ENCODE measurements at places on chromosomes 6 and 20. TPM values are rescaled to one million over a fixed set of nuclear protein-coding genes. Genes with fewer than 3 reads are reported as not detected.

Gene ELOVL2
- 0.59 TPM for total RNA-seq

Gene GRM1
- total RNA-seq: 0.12 TPM

Gene TOX2
- 24.7 TPM for total RNA-seq

Gene BTN3A1
- 22.3 TPM for total RNA-seq

Gene ARMC12
- not detected for total RNA-seq

Gene XKR7
- total RNA-seq: not detected

Gene SLC12A5
- 0.96 TPM for total RNA-seq

Gene LZTS3
- 3.4 TPM for total RNA-seq

Gene DEFB124
- total RNA-seq: not detected

Gene BFSP1
- total RNA-seq: 3.0 TPM

GRCh38 chr6:117381749-117382148, 44.0 kb downstream of the ROS1 start:
- no peak for DNase-seq

- no peak for DNase-seq
Measured at GRCh38 chr20:32029561-32029960, 19.3 kb downstream of the CCM2L start.

- DNase-seq: peak; percentile 74
Measured at GRCh38 chr20:35111141-35111888, 18.7 kb upstream of the TRPC4AP start.

DNA sequence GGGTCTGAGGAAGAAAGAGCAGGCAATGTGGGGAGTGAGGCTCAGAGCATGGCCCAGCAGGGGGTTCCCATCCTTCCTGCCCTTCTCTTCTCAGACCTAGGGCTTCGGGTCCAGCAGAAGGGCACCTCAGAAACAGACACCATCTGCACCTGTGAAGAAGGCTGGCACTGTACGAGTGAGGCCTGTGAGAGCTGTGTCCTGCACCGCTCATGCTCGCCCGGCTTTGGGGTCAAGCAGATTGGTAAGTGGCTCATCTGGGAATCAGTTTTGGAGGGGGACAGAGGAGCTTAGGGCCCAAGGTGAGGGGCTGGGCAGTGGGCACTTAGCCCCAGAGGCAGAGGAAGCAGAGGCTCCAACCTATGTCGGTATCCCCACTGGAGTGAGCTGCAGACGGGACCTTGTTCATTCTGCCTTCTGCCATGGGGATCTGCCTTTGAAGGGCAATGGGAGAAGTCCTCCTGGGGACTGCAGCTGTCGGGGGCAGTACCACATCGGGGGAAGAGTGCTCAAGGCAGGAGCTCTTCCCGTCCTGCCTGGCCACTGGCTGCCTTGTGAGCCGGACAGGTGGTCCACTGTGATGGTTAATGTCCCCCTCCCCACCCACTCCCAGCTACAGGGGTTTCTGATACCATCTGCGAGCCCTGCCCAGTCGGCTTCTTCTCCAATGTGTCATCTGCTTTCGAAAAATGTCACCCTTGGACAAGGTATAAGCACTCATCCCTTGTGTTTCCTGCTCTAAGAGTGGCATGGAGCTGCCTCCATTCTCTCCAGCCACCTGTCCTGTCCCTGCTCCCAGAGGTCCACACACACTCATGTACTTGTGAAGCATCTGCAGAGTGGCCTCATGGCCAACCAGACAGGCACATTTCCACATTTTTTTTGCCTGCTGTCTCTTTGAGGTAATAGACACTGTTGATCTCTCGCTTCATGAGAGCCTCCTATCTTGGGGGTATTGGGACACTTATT, 4.7 kb downstream of the CD40 start:
- DNase-seq: no peak

DNA sequence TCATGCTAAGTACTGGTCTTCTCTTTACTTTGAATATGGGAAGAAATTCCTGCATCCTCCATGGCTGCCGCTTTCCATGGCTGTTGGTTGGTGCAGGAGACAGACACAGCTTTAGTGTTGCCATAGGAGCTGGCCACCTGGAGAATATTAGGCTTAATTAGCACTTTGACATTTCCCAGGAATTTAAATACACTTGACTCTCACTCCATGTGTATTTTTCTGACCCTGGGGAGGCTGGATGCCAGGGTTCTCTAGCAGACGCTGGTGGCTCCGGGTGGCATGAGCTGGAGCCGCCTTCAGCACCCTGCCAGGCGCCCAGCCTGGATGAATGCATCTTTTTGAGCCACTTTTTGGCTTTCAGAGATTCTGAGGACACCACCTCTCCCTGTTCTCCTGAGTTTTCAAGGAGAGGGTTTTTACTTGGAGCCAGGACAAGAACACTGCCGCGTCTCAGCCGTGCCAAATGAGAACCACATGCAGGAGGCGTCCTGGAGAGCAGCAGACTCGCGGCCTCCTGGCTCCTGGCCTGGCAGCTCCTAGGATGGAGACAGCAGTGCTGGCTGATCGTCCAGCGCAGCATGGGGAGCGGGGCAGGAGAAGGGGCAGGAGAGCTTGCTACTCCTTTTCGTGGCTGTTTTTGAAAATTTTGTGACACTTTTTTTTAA, 258.8 kb downstream of the SMOC2 start:
- DNase-seq: no peak

DNA sequence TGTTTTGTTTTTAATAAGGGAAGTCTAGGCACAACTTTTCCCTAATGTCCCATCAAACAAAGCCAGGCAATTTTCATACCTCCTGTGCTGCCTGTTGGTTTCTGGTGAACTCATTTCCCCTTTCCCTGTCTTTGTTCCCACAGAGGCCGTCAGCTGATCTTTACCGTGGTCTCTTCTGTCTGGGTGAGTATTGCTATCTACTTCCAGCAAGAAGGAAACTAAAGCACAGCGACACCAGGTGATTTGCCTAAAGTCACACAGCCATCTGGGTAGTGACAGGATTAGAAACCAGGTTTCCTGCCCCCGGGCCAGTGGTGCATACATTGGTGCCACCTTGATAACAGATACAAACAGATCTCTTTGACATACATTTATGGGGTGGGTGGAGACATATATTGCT, 59.6 kb downstream of the RAB44 start:
- DNase-seq: no peak

DNA sequence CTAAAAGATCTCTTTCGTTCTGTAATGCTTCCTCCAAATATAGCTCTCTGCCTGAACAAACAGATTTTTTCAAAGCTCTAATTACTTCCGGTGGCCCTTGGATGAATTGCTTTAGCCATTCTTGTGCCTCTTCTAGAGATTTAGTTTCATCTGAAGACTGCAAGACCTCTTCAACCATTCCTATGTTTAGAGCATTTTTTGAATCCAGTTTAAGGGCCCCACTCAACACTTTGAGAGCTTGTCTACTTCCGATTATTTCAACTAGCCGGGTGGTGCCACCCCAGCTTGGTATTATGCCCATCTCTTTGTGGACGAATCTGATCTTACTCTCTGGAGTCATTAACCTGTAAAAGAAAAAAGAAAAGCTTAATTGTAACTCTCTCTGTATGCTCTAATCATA, 23.3 kb downstream of the RNF146 start:
- DNase-seq: no peak

DNA sequence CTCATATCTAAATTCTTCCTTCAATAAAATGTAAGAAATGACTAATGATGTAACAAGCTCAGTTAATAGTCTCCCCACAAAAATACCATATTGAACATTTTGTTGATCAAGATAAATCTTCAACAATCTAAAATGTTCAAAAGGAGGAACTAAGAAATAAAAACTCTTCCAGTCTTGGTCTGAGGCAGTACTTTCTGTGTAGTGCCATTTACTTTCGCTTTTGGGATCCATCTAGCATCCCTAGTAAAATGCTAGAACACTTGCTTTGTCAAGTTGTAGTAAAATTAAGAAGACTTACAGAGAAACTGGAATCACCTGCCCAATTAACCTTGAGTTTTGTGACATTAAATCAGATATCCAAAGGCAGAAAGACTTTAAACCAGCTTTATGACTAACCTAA, 246.4 kb downstream of the KHDRBS2 start:
- no peak for DNase-seq

GRCh38 chr6:75800133-75800532, 51.1 kb downstream of the MYO6 start:
- no peak for DNase-seq

DNA sequence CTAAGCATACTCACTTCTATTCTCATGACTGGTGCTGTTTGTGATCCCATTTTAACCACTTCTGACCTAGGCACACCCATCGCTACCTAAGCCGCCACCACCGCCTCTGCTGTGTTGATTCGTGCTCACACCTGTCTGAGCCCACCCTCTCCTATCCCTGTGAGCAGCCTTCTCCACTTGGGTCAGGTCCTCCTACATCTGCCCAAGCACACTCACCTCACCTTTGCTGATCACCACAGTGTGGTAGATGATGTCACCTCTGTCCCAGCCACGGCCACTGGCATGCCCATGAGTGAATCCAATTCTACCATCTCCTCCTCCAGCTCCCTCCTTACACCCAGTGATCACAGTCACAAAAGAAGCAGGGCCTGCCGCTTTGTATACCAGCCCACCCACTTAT, 20.8 kb downstream of the MUC22 start:
- DNase-seq: no peak

- no peak for DNase-seq
Measured at GRCh38 chr20:2304180-2304579, 8.4 kb downstream of the TGM3 start.

DNA sequence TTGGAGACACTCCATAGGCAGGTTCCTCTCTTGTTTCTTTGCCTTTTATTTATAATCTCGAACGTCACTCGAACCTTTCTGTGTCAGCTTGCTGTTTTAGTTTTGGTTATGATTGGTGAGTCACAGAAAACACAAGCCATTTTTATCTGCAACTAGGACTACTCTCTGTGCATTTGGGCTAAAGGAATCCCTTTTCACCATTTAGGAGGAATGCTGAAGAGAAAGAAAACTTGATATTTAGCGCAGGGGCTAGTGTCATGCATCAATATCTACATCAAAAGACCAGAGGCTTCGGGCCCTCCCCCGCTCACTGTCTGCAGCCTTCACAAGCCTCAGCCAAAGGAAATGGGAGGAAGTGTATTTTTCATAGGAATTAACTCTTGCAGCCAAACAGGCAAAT, 507.8 kb upstream of the CITED2 start:
- peak; percentile 29 for DNase-seq

DNA sequence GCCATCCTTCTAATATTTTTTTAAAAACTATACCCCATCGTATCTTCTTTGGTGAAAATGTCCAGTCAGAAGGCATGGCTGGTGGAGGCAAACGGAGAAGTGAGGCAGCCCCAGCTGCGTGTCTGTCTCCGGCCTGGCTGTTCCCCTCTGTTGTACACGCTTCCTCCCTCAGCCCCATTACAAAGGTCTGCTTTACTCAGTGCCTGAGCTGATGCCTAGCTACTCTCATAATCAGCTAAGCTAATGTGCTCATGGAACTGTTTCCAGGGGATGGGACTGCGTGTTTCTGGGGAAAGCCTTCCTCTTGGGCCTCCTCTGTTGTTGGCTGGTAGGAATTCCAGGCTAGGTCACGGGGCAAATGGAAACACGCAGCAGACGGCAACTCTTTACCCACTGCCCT, 67.3 kb downstream of the PPP1R3G start:
- no peak for DNase-seq

GRCh38 chr6:157877149-157877548, 54.1 kb downstream of the SNX9 start:
- DNase-seq: no peak

- no peak for DNase-seq
Measured at GRCh38 chr20:60297649-60298048, 339.4 kb downstream of the CDH26 start.

DNA sequence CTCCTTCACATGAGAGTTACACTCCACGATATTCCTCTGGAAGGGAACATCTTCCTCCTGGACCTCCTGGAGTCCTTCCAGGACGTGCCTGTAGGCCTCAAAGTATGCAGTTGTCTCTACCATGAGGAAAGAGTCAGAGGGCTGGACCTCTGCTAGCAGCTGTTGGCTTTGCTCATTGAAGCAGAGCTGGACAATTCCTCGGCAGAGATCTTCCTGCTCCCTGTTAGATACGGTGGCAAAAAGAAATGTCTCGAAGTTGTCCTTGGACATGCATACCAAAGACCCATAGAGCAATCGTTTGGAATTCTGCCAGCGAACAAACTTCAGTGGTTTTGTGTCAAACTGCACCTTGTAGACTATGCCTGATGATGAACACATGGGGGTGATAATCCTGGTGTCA, 7.7 kb downstream of the ZNFX1 start:
- DNase-seq: peak; percentile 57
